Inflammatory macrophage treated with lipopolysaccharide for 4 hours (primary cell): ENCODE measurements at places on chromosomes 1 and 21.

DNA sequence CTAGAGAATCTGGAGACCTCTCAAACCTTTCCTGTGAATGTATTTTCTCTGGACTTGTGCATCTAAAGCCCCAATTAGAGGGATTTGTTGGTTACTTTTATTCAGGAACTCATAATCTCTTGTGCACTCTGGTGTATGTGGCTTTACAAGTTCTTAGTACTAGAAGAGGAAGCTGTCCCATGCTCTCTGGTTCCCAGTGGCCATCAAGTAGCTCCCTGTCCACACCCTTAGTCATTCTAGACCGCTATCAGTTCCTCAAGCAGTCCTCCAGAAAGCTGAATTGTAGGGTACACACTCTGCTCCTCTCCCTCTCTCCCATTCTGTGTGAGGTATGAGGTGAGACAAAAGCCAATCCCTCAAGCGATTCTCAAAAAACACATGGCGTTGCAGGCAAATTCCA, 470.3 kb downstream of the PTPRC start:
- peak; percentile 38 for DNase-seq

DNA sequence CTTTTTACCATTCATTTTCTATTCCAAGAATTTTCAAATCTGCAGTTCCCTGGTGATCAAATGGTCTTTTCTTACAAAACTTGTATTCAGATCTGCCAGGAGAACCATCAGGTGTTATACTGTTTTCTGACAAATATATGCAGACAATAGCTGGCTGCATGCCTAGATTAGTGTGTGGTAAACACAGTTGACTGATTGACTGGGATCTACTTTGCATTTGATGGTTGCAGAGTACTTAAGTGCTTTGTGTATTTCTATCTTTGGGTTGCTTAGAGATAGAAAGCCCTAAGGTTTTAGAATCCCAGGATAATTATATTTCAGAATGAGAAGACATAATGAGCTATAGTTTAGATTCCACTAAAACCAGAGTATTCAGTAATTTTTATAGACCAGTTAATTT, 102.0 kb upstream of the CHODL start:
- DNase-seq, result no peak

DNA sequence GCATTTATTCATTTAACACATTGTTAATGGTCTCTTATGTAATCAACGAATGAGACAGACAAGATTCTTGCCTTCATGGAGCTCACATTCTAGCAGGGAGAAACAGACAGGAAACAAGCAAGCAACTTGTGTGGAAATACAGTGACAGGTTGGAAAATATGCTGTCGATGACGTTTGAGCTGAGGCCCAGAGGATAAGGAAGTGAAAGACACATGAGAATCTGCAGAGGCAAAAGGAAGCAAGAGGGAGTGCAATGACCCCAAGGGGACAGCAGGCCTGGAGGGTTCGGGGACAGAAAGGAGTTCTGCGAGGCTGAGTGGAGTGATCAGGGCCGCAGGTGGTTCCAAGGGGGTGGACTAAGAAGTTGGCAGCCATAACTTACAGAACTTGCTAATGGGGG, 60.6 kb upstream of the AKT3 start:
- DNase-seq, result peak; percentile 80

- peak; percentile 40 for DNase-seq
Observed at GRCh38 chr1:205438213-205439158, 16.6 kb upstream of the LEMD1 start.

DNA sequence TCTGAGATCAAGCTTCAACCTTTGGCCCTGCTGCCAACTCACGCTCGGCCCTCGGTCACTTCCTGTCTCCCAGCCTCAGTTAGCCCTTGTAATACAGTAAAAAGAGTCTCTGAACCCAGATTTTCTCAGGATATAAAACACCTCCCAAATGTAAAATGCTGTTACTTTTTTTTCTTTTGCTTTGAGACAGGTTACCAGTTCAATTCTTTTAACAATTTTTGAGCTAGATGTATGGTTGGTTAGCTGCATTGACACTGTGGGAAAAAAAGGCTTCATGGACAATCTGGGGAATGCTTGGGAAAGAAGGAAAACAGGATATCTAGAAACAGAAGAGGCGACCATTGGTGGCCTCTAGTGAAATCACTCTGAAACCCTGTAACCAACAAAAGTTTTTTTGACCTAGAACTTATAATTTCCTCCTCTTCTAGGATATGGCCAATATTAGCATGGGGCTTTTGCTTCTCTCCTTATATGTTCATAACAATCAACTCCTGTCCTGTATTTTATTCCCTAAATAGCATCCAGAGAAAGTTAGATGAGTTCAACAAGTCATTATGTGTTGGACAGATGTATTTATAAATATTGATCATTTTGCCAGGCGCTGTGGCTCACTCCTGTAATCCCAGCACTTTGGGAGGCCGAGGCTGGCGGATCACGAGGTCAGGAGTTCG, 1.3 kb downstream of the CMPK1 start:
- no peak for DNase-seq

DNA sequence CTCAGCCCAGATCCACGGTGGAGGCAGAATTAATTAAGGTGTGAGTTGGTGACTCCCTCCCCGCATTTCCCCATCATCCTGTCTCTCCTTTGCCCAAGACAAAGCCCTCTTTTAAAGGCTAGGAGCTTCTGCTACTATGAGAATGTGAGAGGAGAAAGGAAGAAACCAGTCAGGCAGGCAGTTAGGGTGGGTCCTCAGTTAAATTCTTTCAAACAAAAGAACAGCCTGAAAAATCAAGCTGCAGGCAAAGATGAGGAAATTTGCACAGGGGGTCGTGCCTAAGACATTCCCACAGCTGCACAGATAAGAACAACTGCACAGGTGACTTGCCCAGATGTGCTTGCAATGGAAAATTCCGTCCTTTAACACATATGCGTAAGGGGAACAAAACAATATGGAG, 47.6 kb downstream of the SERTAD4 start:
- DNase-seq, result no peak

GRCh38 chr1:11611638-11612327, 42.4 kb downstream of the FBXO2 start:
- DNase-seq, result no peak

DNA sequence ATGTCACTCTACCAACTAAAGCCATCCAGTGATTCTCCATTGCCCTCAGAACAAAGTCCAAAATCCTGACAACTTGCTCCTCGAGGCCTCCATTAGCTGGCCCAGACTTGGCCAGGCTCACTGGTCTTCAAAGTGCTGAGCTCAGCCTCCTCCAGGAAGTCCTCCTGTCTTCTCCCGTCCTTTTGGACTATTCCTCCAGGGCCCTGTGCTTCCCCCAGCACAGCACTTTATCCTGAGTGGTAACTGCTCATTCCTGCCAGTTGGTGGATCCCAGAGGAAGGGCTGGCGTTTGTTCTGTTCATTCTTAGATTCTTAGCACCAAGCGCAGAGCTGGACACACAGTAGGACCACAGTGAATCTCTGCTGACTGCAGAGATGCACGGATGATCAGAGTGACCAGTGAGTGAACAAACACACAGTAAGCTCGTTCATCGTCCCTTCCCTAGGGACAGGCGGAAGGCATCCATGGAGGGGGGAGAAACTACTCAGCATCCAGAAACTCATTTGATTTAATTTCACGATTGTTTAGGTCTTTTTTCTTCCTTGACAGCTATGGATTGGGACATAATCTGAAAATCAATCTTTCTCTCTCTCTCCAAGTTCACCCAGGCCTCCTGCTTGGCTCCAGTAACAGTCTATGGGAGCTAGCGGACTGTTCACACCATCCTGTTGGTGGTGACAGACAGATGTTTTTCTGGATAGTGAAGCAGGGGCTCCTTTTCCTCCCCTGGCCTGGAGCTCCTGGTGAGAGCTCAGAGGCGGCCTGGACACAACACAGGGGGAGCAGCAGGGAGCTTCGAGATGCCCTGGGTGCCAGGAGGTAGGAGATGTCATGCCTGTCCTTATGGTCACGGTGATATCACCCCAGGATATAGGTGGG, 180.2 kb downstream of the PTPRU start:
- no peak for DNase-seq

DNA sequence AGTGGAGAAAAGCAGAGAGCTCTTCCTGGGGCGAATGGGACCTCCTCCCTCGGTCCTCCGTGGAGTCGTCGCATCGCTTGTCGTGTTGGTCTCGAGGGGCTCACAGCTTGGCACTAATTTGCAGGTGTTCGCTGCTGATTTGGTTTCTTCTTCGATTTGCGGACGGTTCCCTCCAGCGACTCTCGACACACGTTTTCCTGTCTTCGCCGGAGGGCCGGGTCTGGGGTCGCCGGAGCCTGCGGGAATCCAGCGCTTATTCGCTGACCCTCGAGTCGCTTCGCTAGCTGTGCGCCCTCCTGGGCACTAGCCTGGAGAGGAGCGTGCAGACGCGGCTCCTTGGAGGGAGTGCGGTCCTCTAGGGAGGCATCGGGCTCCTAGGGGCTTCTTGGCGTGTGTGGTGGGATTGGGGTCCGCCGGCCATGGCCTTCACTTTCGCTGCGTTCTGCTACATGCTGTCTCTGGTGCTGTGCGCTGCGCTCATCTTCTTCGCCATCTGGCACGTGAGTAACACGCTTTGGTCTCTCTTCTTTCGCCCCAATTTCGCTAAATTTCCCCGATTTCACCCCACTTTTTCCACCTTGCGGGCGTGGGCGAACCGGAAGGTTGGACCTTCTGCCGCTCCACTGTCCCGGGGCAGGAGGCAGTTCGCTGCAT, 766 bp downstream of the CNIH3 start:
- DNase-seq, result no peak

- no peak for DNase-seq
Observed at GRCh38 chr1:177928194-177928593, 41.7 kb downstream of the SEC16B start.

DNA sequence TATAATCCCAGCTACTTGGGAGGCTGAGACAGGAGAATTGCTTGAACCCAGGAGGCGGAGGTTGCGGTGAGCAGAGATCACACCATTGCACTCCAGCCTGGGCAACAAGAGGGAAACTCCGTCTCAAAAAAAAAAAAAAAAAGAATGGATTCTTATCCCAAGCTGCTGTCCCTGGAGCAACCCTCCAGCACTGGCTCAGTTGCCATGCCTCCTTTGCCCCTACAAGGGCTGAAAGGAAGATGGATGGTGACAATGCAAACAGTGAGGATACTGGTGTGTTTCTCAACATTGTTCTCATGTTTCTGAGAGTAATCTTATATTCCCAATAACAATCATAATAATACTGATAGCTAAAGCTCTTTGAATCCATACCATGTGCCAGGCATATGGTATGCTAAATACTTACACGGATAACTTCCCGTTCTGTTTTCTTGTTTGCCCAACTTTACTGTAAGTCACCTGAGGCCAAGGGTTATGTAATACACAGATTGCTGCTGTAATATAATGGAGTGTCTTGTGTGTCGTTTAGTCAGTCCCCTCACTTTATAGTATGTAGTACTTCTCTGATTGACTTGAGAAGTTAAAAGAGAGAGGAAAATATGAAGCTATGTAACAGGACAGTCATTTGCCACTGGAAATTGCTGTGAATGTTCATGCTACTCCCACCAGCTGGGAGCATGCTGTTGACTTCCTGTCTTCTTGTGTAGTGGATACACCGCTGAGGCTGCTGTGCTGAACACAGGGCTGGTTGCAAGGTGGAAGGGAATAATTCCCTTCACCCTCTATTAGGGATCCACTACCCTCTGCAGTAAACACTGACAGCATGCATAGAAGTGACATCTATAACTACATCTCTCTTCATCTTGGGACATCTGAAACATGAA, 153.6 kb downstream of the CNIH3 start:
- peak; percentile 62 for DNase-seq

DNA sequence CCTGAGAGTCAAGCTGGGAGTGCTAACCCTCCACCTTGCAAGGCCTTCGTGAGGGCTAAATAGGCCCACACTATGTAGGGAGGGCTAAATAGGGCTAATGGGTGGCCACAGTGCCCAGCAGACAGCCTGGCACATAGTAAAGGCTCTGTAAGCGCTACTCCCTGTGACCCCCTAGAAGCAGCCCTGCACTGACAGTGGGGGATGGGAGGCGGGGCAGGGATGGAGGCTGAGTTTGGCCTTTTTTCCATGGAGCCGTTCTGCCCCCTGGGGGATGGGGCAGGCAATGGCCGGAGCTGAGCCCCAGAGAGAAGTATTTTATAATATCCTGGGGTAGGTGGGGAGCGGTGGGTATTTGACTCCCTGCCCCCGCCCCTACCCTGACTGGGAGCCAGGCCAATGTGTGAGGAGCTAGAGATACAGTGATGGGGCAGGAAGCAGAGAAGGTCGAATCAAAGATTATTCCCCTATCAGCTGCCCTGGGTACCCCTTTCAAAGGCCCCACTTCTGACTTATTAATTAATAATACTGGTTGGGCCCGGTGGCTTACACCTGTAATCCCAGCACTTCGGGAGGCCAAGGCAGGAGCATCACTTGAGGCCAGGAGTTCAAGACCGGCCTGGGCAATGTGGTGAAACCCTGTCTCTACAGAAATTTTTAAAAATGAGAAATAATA, 42.3 kb downstream of the LACTBL1 start:
- DNase-seq, result peak; percentile 38

- DNase-seq, result no peak
Observed at GRCh38 chr1:219302697-219303096, 129.0 kb downstream of the LYPLAL1 start.

DNA sequence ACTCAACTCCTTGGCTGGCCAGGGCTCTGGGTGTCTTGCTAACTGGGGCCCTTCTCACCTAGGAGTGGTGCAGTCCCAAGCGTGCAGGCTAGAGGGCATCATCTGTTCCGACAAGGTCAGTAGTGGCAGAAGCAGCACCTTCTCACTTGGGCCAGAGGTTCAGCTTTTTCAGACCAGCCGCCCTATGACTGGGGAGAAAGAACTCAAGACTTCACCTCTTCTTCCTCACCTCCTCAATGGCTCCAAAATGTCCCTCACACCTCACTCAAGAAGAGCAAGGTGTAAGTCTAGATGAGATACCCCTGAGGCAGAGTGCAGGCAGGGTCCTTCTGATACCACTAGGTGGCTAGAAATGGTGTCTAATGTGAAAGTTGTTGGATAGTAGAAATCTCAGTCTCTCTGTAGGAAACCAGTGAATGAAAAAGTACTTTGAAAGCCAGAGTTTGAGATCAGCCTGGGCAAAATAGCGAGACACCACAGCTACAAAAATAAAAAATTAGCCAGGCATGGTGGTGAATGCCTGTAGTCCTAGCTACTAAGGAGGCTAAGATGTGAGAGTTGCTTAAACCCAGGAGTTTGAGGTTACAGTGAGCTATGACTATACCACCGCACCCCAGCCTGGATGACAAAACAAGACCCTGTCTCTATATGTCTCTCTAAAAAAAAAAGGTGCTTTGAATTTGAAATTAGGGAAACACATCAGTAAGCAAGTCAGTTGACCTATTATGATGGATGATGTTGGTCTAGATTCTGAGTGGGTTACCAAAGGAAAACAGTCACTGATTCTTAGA, 8.6 kb upstream of the IL20 start:
- no peak for DNase-seq

GRCh38 chr1:21278860-21279845, 11.1 kb downstream of the ECE1 start:
- DNase-seq, result no peak

GRCh38 chr1:84842748-84843231, 50.2 kb downstream of the LPAR3 start:
- no peak for DNase-seq

- DNase-seq, result peak; percentile 96
Observed at GRCh38 chr1:178134061-178134460, 40.2 kb downstream of the RASAL2 start.

DNA sequence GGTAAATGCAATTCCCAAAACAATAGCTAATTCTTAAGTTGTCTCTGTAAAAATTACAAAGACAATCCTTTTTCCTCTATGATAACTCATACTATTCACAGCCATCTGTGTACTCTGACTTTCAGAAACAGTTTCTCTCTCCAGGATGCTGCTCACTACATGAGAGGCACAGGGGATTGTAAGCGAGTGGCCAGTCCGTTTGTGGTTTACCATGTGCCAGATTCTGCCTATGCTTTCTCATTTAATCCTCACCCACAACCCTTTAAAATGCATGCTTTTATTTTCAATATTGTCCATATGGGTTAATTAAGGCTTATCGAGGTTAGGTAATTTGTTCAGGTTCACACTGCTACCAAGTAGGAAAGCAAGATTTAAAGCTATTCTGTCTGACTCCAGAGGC, 23.0 kb downstream of the RGS1 start:
- DNase-seq, result no peak
